ENCODE measurements at places on chromosomes 6 and 20. TPM values are rescaled to one million over a fixed set of nuclear protein-coding genes. Genes with fewer than 3 reads are reported as not detected.

The SLC12A5 gene
- total RNA-seq: 8.8 TPM

DNA sequence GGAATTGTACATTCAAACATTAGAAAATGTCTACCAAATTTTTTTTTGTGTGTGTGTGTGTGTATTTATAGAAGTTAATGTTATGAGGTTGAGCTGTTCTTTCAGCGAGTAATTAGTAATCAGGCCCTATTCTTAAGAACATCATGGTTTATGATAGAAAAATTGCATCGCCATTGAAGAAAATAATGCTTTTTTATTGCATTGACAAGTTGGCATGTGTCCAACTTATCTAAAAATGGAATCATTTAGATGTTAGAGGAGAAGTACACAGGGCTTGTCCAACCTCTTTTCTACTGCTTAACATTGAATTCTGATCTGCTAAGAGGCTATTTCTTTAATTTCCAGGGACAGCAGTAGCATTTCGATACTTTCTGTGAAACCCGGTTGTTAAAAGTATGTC lies 61.6 kb upstream of the ADGRG6 start:
- DNase-seq: no peak

DNA sequence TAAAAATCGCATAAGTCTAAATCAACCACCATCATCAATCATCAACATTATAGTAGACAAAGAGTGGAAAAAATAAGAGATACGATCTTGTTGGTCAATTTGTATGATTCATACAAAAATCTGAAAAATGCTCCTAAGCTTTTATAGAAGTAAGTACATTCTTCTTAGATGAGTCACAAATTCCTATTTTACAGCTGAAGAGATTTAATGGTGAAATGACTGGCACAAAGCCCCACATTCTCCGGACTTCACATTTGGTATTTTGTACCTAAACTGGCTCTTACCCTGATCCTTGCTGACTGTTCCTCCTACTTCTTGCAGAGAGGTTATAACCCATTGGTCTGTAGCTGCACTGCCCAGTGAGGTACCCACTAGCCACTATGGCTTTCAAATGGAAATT lies 29.9 kb upstream of the PREP start:
- no peak for DNase-seq

DNA sequence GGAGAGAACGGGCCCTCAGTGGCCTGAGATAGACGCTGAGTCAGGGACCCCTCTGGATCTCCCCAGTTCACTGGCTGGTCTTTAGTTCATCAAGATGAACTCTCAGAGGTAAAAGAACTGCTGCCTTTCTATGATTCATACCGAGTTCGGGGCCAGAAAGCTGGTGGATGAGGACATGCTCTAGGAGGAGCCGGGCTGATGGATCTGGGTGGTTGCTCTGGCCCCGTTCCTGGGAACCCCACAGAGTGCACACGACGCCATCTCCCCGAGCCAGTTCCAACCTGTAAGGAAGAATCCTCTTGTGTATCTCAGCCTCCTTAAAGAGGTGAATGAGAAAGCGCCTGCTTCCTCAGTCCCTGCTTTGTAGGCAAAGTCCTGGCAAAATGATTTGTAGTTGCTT lies 142.6 kb upstream of the PDE10A start:
- no peak for DNase-seq

DNA sequence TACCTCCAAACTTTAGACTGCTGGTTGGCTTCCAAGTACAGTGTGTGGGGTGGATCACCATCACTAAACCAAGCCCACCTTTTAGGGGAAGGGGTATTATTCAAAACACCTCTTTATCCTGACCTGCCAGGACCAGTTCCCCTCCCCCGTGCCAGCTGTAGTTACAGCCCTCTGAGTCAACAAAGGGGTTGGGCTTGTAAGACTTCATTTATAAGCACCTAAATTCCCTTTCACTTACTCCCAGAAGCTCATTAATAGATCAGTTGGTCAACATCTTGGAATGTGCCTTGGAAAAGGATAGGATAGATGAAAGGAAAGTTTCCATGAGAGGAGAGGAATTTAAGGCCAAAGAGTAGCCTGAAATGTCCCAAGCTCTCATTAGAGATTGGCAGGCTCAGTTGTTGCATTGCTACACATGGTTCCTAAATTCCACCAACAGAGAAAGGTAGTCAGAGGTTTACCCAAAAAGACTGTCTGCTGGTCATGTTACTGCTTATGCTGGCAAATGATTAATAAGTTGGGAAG lies 59.2 kb downstream of the TNFAIP3 start:
- no peak for DNase-seq

DNA sequence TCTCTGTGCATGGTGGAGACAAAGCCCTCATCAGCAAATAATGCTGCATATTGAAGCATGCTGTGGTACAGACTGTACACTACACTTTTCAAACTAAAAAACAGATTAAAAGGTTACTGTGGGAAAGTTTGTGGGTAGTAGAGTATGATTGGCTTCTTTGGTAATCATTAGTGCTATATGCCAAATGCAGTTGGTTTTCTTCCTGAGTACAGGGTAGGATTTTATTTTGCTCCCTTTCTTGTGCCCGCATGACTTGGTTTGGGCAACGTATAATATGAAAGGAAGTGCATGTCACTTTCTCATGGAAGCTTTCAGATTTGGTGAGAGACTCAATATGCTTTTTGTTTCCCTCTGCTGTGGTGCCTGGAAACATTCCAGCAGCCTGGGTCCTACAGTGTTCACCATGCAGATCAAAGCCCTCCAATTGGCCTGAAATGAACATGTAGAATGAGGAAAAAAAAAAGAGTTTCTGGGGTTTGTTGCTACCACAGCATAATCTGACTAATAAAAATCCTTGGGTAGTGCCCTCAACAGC lies 270.7 kb upstream of the ADGRB3 start:
- no peak for DNase-seq

DNA sequence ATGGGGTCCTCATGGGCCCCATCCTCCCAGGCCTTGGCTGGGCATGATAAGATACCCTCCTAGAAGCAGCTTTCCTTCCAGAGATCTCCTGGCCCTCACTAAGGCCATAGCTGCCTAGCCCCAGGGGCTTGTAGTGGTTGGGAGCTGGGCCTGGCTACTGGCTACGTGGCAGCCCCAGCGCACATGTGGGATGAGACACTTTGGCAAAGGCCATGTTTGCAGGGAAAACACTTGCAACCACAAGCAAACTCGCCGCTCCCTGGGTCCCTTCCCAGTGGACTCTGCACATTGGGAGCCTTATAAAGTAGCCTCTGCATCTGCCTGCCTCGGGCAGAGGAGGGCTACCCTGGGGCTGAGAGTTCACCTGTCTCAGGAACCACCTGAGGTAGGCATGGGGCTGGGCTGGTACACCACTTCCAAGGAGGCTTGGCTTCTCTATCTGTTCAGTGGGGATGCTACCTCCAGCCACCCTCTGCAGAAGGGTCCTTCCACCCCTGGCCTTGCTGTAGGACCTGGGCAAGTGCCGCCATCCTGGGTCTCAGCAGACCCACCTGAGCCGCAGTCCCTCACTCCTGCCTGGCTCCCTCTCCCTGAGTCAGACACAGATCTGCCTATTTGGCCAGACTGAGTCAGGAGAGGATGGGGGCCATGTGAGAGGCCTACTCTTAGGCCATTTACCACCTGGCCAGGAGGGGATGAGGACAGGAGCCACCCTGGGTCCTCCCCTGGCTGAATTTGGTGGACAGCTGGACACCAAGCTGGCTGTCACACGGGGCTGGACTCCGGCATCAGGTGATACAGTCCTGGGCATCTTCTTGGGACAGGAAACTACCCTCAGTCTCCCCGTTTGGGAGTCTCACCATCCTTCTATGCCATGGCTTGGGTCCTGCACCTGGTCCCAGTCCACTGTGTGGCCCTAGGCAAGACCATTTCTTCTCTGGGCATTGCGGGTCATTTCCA lies at the start of gene BPIFB2:
Gene BPIFB2 (plus strand): TSS at position 329 of the 960 bp plus-strand sequence. CDS start 871 bp downstream, outside the sequence.
- no peak for DNase-seq

GRCh38 chr20:46935394-46936017 lies 40.9 kb downstream of the EYA2 start:
- no peak for DNase-seq

- no peak for DNase-seq
Observed at GRCh38 chr6:152087096-152087495, 279.6 kb downstream of the ESR1 start.

The TRDN gene
- 9.1 TPM for total RNA-seq

DNA sequence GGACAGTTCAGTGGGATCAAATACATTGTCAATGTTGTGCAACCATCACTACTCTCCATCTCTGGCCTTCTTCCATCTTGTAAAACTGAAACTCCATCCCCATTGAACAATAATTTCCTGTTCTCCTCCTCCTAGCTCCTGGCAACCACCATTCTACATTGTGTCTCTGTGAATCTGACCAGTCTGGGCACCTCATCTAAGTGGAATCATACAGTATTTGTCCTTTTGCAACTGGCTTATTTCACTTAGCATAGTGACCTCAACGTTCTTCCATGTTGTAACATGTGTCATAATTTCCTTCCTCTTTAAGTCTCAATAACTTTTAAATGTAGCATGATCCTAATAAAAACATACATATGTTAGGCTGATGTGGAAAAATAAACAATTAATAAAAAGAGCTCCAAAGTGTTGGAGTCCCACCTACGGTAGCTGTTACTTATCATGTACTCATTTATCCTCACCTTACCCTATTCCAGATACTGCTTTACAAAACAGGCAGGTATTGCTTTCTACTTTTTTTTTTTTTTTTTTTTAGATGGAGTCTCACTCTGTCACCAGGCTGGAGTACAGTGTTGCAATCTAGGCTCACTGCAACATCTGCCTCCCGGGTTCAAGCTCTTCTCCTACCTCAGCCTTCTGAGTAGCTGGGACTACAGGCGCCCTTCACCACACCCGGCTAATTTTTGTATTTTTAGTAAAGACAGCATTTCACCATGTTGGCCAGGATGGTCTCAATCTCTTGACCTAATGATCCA lies 91.9 kb downstream of the TNFAIP3 start:
- DNase-seq: no peak

The SLC25A27 gene
- 4.7 TPM for total RNA-seq

The LGSN gene
- total RNA-seq: not detected

The CST2 gene
- total RNA-seq: not detected

- DNase-seq: no peak
Observed at GRCh38 chr6:44335631-44336030, 6.8 kb upstream of the SPATS1 start.

All from endothelial cell (in vitro differentiated cells).